ENCODE measurements at places on chromosomes 3 and 15.

- DNase-seq, result no peak
Measured at GRCh38 chr15:68289621-68290352, 12.2 kb downstream of the FEM1B start.

DNA sequence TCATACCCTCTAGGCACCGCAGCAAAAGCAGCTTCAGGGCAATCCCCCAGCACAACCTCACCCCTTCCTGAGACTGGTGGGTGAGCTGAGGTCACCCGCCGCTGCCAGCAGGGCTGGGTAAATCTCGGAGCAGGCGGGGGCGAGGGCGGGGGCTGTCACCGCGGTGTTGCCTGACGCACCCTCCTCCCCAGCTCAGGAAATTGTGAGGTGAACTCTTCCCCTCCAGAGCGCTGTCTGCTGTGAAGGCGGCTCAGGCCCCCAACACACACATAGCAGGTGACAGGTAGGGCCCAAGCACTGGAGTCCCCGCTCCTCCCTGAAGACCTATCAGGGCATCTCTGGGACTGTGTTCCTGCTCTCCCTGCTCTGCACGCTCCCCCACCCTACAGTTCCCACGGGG is 30.2 kb upstream of the FURIN start:
- DNase-seq, result no peak

DNA sequence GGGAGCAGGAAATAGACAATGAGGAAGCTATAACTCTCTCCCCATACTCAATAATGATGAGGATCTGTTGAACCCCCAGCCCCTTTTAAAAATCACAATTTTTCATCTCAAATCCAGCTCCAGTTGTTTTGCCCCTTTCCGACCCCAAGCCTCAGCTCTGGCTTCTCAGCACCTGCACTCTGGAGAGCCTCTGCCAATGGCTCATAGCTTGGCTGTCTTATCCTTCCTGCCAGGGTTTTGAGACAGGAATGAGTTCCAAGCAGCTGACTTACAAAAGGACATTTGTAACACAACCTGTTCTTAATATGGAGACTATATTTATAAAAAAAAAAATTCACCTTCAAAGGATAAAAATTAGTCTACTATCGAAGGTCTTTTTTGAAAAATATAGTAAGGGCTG is 105.9 kb upstream of the NEDD4 start:
- DNase-seq, result no peak

DNA sequence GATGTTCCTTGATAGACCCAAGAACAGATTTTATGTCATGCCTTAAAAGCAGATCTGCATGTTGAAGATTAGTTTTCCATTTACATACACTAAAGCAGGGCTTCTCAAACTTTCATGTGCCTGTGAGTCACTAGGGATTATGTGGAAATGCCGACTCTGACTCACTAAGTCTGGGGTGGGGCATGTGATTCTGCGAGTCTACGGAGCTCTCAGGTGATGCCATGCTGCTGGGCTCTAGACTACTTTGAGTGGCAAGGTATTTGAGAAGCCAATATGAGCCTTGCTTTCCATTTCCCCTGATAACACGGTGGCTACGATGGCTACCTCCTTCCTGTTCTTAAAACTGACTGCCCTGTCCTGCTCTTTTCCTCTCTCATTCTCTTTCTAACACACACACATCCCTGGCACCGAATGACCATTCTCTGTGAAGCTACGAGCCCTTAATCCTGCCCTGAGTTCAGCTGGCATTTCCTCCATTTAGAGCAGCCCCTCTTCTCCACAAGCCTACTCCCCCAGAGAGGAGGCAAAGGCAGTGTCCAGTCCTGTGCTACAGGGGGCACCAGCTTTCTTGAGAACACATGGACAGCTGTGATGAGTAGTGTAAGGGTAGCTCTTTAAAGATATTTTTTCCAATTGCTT is 39.7 kb upstream of the PYGO1 start:
- DNase-seq, result peak; percentile 96

GRCh38 chr3:169923189-169923588 is 11.8 kb downstream of the SAMD7 start:
- DNase-seq, result peak; percentile 37

DNA sequence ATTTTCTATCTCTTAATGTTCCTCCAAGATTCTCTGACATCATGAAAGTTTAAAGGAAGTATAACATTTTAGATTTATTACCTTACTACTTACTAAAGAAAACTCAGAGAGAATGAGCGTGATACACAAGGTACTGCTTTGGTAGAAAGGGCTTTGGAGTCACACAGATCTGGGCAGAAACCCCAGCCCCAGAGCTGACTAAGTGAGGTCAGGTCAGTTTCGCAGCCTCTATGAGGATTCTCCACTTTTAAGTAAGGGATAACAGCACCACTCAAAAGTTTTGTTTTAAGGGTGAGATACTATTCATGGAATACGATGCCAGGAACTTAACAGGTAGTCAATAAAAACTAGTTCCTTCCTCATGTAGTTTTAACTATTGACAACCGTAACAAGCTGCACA is 76.1 kb downstream of the CLDN11 start:
- DNase-seq, result peak; percentile 81

- DNase-seq, result no peak
Measured at GRCh38 chr3:161946443-161946960, 449.9 kb downstream of the OTOL1 start.

- DNase-seq, result peak; percentile 10
Measured at GRCh38 chr3:20326541-20326940, 140.5 kb upstream of the SGO1 start.

GRCh38 chr3:128074851-128075521 is 22.7 kb downstream of the SEC61A1 start:
- no peak for DNase-seq

GRCh38 chr15:62389885-62390790 is 225.1 kb upstream of the C2CD4B start:
- DNase-seq, result peak; percentile 73

GRCh38 chr3:145776782-145777408 is 384.1 kb downstream of the PLOD2 start:
- DNase-seq, result peak; percentile 82

DNA sequence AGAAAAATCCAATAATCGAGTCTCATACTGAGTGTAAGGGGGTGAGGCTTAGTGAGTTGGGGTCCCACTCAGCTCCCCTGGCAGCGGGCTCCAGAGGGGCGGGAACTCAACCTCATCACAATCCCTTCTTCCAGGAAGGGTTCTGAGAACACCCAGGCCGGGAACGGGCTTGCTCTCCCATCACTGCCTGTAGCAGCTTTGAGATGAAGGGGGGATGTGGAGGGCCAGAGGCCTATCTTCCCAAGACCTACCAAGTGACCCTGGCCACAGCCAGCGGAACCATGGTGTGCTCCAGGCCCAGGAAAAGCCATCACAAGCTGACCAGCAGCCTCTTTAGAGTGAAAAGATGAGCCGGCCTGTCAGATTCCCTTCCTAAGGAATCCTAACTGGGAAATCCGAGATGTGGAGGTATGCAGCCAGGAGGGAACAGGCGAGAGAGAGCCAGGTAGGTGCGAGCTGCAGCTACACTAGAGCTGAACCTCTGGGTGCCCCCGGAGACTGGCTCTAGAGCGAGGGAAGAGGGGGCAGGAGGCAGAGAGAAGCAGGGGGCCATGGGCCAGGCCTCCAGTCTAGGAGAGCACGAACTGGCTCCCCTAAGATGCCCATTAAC is 18.5 kb downstream of the GRAMD2A start:
- DNase-seq, result no peak

- DNase-seq, result peak; percentile 34
Measured at GRCh38 chr3:62169906-62170660, 203.3 kb downstream of the FEZF2 start.

- DNase-seq, result no peak
Measured at GRCh38 chr15:89681146-89681545, 2.0 kb upstream of the PLIN1 start.

- DNase-seq, result peak; percentile 89
Measured at GRCh38 chr3:15268033-15268631, 62.1 kb downstream of the CAPN7 start.

GRCh38 chr15:52348056-52348745 is 52.6 kb upstream of the MYO5C start:
- DNase-seq, result peak; percentile 31

GRCh38 chr3:196268284-196269163 is 19.0 kb downstream of the PCYT1A start:
- DNase-seq, result peak; percentile 87

DNA sequence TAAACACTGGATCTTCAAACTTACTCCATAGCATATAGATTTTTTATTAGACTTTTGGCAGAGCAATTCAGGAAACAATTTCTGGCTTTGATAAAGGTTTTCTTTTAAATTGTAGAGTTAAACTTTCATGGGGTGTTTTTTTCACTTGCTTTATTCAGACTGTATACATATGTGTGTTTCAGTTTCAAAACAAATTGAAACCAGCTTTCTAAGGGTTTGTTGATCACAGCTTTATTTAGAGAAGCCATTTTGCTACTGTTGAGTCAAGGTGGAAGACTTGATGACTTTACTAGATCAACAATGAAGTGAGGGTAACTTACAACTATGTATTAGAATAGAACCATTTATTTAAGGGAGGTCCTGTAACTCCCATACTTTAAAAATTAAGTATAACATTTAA is 6.2 kb downstream of the UBE2E1 start:
- DNase-seq, result no peak
